Activated CD8-positive, alpha-beta T cell treated with anti-CD3 and anti-CD28 coated beads, Interleukin-2, amount 10 ng/mL, durations not matched to agents 7 days and 5 days (primary cell): ENCODE measurements at places on chromosomes 2 and 18. TPM values are rescaled to one million over a fixed set of nuclear protein-coding genes. Genes with fewer than 3 reads are reported as not detected.

The SERPINB11 gene
- not detected for total RNA-seq

The SH2D6 gene
- 0.61 TPM for total RNA-seq

The UNC80 gene
- not detected for total RNA-seq

The REG3A gene
- total RNA-seq = not detected

The LRP2 gene
- 0.03 TPM for total RNA-seq

- no peak for DNase-seq
Measured at GRCh38 chr2:37831081-37831780, 93.9 kb upstream of the RMDN2 start.

GRCh38 chr2:50865235-50865634 lies 166.7 kb downstream of the NRXN1 start:
- no peak for DNase-seq

- DNase-seq = no peak
Measured at GRCh38 chr2:83104202-83104601, 1354.9 kb downstream of the SUCLG1 start.

GRCh38 chr18:269480-270095 lies 1.7 kb upstream of the THOC1 start:
- DNase-seq = no peak

DNA sequence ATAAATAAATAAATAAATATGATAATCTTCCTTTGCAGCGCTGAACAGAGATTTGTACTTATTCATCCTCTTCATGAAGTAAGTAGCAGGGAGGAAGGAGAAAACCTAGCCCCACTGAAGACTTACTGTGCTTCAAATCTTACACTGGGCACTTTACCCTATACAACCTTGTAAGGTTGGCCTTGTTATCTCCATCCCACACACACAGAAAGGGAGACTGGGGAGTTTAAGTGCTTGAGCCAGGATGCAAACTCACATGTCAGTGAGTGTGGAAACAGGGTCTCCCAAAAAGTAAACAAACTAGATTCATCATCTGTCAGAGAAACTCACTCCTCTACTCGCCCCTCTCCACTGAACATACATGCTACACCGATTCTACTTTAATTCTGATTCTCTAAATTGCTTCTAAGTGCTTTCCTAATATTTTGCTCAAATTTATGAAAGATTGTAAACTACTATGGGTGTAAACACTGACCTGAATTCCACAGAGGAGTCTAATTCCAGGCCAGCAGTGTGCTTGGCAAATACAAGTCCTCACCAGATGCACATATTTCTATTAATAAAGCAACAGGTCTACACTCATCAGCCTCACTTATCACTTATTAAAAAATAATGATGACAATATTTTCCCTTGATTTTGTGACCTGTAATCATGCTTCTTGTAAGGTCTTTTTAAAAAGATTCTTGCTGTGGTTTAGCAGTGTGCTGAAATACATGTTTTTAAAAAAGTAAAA lies 155.5 kb downstream of the TCF4 start:
- no peak for DNase-seq
